ENCODE measurements at places on chromosomes 11 and 22.

GRCh38 chr11:1668911-1669473 lies 28.0 kb upstream of the KRTAP5-6 start:
- DNase-seq = no peak

DNA sequence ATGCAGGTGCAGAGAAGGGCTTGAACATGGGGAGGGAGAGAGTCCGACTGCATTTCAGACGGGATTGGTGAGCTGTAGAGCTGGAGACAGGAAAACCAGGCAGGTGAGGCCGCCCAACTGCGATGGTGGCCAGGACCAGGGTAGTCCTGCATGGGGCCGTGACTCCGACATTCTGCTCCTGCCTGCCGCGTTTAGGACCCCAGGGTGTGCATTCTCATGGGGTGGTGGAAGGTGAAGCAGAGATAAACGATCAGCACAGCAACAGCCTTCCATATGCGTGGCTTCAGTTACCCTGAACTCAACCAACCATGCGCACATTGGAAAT lies 29.3 kb downstream of the SHANK2 start:
- DNase-seq = no peak

DNA sequence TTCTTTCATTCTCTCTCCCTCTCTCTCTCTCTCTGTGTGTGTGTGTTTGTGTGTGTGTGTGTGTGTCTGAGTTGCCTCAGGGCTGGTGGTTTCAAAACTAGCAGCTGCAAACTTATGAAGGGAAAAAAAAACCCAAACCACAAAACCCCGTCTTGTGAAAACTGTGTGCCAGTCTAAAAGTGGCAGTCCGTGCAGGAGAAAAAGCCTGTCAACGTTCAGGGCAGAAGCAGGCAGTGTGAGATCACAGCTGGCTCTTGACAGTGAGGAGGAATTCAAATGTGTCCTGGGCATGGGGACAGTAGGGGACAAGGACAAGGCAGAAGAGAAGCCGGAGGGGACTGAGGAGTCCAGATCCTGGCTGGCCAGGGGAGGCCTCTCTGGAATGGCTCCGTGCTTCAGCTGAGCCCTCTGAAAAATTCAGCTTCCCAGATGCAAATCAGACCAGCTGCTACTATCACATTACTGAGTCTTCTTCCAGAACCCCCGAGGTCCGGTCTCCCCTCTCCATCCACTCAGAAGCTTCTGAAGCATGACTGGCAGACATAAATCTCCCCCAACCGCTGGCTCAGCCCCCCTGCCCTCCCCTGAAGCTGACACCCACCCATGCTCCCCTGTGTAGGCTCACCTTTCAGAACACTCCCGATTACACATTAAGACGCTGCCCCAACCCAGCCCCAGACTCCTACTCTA lies 31.9 kb downstream of the FLI1 start:
- peak; percentile 89 for DNase-seq

DNA sequence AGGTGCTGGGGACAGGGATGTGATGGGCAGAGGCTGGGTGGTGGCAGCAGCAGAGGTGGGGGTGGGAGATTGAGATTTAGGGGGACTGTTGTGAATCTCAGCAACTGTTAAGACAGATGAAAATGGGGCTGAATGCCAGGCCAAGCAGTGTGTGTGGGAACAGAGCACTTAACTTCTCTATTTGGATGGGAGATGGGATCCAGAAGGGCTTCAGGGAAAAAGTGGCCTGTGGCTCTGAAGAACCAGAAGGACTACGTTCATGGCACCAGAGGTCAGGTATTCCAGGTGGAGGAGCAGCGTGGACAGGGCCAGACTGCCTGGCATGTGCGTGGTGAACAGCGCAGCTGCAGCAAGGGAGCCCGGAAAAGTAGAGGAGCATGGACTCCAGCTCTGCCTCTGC lies 82.6 kb upstream of the SYT13 start:
- DNase-seq = no peak

DNA sequence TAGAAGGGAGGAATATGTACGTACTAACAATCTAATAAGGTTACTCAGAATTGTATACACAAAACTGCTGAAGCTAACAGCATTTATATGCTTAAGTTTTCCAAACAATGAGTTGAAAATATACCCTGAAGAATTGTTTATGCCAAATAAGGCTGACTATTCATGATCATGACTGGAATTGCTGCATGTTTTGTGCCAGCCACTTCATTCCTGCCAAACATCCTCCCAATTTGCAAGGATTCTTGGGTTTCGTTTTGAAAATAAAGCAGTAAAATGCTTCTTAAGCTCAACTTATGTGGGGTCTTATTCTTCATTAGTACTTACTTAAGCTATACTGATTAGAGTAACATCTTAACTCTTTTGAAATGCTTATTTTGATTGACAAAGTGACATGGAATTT lies 149.0 kb downstream of the SPON1 start:
- DNase-seq = no peak

- no peak for DNase-seq
Measured at GRCh38 chr22:32571761-32572160, 97.2 kb downstream of the FBXO7 start.

- DNase-seq = no peak
Measured at GRCh38 chr11:8656291-8656690, 26.2 kb downstream of the TRIM66 start.

- no peak for DNase-seq
Measured at GRCh38 chr11:115699733-115700132, 195.5 kb upstream of the CADM1 start.

DNA sequence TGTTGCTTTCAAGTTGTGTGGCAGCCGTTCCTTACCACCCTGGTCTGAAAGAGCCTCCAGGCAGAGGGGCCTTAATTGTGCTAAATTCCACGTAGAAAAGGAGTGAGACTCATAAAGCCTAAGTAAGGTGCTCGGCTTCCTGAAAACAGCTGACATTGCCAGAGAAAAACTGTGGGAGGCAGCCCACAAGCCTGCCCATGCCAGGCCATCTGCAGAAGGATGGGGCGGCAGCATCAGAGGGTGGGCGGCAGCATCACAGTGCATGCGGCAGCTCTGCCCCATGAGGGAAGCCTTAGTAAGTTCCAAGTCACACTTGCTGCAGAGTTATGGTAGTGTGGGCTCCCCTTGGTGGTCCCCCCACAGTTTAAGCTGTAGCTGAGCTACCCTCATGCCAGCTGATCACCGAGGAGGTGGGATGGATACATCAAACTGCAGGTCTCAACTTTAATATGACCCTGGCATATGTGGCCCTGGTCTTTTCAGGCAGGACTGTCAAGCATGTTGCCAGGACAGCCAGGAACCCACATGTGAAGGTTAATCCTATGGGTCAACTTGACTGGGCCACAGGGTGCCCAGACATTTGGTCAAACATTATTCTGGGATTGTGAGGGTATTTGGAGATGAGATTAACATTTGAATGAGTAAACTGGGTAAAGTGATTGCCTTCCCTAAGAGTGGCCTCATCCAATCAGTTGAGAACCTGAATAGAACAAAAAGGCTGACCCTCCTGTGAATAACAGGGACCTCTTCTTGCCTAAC lies 3.1 kb upstream of the EIF3F start:
- no peak for DNase-seq

- no peak for DNase-seq
Measured at GRCh38 chr11:122601141-122602125, 54.1 kb upstream of the UBASH3B start.

- no peak for DNase-seq
Measured at GRCh38 chr11:6607190-6607795, 3.7 kb downstream of the ILK start.

DNA sequence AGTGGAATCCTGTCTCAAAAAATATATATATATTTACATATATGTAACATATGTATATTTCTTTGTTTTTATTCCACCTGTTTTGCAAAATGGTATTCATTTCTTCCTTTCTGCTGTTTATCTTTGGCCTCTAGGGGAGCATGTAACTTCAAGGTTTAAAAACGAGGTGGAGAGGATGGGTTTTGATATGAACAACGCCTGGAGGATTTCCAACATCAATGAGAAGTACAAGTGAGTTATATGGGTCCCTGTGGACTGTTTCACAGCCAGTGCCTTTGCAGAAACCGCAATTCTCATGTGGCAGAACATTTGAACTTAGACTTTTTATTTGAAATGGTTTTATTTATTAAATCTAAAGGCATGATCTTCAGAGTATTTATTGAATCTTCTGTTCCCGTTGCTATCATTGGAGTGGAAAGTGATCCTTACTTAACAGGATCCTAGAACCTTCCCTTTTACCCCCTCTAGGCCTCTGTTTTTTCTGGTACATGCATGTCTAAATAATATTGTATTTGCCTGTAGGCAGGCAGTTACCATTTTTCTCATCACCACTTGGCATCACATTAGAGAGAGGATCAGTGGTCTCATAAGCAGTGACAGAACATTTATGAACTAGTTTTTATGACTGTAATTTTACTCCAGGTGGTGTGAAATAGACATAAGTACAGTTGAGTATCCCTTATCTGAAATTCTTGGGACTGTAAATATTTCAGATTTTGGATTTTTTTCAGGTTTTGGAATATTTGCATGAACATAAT lies 81.5 kb upstream of the HORMAD2 start:
- DNase-seq = no peak

- no peak for DNase-seq
Measured at GRCh38 chr11:17611503-17612220, 64.6 kb downstream of the OTOG start.

GRCh38 chr11:124108156-124108555 lies 7.1 kb upstream of the VWA5A start:
- DNase-seq = no peak

- no peak for DNase-seq
Measured at GRCh38 chr11:78031629-78032028, 8.6 kb upstream of the KCTD14 start.

GRCh38 chr11:126246636-126247035 lies 22.1 kb downstream of the SRPRA start:
- no peak for DNase-seq

- no peak for DNase-seq
Measured at GRCh38 chr11:69204941-69205742, 49.4 kb downstream of the SMIM38 start.

GRCh38 chr22:38735465-38736256 lies 20.1 kb downstream of the SUN2 start:
- DNase-seq = no peak

All from naive thymus-derived CD4-positive, alpha-beta T cell (primary cell).